ENCODE measurements at places on chromosomes 16 and 17.

DNA sequence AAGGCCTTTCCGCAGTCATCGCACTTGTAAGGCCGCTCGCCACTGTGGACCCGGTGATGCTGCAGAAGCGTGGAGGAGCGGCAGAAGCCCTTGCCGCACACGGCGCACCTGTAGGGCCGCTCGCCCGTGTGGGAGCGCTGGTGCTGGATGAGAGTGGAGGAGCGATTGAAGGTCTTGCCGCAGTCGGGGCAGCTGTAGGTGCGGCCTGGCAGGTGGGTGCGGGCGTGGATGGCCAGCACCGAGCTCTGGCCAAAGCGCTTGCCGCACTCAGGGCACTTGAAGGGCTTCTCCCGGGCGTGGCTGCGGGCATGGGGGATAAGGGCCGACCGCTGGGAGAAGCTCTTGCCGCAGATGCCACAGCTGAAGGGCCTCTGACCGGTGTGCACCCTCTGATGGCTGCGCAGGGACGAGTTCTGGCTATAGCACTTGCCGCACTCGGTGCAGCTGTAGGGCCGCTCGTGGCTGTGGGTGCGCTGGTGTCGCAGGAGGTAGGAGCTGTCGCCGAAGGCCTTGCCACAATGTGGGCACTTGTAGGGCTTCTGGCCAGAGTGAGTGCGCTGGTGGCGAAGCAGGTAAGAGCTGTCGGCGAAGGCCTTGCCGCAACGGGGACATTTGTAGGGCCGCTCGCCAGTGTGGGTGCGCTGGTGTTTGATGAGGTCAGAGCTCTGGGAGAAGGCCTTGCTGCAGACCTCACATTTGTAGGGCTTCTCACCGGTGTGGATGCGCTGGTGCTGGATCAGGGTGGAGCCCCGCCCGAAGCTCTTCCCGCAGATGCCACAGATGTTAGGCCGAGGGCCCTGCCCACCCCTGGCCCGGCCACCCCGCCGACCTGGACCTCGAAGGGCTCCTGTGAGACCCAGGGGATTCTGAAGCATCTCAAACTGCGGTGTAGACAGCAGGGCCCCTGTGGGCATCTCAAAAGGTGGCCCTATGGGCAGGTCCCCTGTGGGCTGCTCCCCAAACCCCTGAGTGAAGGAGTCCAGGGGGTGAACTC, 1.5 kb downstream of the ZNF768 start:
- DNase-seq: no peak

- DNase-seq: no peak
These were observed 1.2 kb downstream of the TMC6 start for GRCh38 chr17:78127239-78127887.

DNA sequence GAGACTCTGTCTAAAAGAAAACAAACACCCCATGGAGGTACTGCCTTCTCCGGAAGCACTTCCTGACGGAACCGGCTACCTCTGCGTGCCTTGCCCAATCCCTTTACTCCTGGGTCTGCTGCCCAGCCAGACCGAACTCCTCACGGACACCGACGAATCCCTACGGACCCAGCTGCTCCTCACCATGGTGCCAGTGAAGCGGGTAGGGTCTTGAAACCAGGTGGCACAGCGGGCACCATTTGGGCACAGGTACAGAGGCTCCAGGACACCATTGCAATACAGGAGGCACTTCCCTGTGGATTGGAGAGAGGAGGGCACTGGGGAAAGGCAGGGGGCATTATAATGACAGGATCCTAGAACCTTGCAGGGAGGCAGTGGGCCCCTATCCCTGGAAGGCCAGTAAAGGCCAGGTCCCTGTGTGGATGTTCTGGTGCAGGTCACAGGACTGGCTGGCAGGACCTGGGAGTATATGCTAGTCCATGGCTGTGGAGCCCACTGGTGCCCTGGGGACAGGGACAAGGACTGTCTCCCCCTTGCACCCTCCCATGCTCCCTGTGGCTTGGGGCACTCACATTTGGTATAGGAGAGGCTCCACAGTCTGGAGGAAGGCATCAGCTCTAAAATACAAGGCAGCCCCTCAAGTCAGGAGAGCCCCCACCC, 2.3 kb downstream of the SLC25A39 start:
- DNase-seq: no peak

GRCh38 chr16:60143348-60143705, 1409.2 kb upstream of the GOT2 start:
- no peak for DNase-seq

DNA sequence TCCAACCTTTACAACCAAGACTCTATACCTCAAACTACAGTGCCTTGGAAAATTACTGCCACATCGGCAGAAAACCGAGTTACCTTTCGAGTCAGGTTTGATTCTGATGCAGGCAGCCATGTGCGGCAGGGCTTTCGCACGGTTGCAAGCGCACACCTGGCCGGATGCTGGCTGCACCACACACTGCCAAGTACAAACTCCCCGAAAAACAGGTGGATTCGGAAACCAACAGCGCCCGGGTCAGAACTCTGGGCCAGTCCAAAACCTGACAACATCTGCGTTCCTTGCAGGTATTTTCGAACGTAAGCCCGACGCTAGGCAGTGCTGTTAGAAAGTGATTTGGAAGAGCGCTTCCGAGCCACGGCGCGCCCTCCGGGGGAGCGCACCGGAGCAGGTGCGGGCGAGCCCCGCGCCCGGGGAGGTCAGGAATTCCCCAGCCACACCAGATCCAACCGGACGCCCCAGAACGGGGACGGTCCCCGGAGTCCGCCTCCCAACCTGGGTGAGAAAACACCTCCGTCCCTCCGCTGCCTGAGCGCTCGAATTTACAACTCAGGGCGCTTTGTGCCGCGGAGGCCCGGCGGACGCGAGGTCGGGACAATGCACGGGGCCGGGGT, 1.2 kb downstream of the USP7 start:
- no peak for DNase-seq

DNA sequence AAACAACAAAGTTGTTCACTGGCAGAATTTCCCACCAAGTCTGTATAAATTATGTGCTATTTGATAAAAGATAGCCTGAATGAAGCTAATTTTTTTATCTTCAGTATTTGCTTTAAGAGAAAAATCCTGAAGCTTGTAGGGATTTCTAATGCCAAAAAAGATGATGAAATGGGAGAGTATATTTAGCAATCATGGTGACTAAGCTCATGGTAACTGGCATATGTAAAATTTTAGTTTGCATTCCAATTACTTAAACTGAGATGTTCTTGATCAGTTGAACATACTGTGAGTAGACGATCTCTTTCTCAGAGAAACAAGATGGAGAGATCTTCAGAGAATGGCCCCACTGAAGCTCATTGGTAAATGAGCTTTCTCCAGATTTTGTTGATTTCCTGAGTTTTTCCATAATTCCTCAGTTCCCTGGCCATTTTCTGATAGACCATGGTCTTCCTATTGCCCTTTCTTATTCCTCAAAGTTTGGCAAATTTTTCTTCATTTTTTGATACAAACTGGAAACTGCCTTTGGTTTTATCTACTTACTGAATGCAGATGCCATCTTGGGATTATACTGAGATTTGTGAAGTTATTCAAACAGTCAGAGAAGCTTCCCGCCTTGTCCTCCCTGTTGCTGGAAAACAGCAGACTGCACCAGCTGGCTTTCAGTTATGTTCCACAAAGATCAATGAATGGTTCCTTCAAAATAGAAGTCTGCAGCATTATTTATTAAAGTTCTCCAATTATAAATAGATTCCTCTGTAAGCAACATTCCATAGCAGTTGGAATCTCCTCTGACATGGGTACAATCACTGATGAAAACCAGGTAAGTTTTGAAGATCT, 68.3 kb upstream of the ALOX12 start:
- no peak for DNase-seq

DNA sequence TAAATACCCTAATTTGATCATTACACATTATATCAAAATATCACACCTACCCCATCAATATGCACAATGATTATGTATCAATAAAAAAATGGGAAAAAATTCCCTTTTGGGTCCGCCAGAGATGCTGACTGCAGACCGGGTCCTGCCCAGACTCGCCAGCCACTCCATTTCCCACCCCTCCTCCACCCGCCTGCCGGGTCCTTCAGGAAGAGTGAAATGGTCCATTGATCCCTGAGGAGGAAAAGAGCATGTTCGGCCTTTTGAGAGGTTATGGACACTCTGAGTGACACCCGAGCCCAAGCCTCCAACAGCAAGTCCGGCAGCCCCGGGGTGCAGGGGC, 123.9 kb upstream of the ZFHX3 start:
- DNase-seq: no peak

- no peak for DNase-seq
These were observed 112.1 kb downstream of the PRKCB start for GRCh38 chr16:23947838-23948237.

DNA sequence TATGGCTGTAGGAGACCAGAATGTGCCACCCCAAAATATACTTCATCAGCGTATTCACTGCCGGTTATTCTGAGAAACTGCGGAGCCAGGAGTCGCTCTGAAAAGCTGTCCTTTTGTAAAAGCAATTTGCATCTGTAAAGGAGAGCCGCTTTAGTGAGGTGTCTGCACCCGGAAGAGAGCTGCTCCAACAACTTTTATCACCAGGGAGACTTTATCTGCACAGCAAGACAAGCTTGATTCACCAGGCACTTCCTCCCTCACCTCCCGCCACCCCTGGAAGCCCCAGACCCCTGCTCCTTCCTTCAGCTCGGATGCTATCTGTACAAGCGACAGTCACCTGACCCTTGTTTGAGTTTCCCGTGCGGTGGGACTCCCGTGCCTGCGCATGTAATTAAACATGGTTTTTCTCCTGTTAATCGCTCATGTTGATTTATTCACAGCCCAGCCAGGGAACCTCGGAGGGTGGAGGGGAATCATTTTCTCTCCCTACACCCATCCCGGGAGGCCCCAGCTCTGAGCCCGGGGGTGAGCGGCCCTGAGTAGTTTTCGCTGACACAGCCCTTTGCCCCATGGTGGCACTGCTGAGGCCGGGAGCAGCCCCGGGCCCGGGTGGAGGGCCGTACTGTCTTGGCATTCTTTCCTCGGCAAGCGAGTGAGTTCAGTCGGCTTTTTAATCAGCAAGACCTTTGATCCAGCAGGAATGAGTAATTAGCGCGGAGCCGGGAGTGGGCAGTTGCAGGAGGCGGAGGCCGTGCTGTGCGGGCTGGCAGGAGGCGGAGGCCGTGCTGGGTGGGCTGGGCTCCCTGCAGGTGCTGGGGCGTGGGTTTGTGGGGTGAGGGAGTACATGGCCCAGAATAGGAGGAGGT, 222.7 kb upstream of the CIBAR2 start:
- DNase-seq: no peak

DNA sequence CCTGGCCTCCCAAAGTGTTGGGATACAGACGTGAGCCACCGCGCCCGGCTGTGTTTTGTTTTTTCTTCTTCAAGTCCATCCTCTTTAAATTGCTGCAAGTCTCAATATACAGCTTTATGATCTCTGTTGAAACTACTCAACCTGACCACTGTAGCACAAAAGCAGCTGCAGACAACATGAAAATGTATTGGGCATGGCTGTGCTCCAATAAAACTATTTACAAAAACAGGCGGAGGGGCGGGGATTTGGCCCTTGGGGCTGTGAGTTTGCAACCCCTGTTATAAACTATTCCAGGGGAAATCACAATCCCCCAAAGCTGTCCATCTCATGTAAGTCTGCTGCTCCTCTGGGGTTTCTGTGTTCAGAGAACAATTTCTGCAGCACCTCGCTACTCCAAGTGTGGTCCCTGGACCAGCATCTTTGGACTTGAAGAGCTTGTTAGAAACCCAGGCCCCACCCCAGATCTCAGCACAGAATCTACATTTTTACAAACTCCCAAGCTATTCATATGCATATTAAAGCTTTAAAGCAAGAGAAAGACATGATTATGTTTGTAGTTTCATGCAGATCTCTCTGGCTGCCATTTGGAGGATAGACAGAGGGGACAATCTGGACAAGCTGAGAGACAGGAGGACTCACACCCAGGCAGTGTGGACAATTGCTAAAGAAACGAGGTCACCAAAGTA, 33.6 kb downstream of the TEKT5 start:
- no peak for DNase-seq

DNA sequence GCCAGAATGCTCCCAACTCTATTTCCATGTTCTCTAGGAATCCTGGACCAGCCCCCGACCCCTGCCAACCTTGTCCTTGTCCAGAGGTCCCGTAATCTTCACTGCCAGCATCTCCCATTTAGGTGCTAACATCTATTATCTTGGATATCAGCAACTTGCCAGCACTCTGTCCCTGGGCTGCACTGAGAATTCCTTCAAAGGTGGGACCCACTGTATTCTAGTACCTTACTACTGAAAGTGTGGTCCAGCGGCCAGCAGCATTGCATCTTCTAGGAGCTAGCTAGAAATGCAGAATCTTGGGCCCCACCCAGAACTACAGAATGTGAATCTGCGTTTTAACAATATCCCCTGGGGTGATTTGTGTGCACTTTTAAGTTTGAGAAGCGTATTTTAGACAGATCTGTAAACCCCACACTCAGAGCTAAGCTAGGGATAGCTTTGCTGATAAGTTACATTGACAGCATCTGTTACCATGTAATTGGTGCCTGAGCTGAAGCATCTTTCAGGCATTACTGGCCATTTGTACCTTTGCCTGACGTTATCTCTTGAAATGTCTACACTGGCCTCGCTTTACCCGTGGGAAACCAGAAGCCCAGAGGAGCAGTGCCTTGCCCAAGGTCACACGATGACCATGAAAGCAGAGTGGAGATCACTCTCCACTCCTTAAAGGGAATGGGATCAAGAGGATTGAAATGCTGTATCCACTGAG, 8.3 kb downstream of the ABAT start:
- DNase-seq: no peak

DNA sequence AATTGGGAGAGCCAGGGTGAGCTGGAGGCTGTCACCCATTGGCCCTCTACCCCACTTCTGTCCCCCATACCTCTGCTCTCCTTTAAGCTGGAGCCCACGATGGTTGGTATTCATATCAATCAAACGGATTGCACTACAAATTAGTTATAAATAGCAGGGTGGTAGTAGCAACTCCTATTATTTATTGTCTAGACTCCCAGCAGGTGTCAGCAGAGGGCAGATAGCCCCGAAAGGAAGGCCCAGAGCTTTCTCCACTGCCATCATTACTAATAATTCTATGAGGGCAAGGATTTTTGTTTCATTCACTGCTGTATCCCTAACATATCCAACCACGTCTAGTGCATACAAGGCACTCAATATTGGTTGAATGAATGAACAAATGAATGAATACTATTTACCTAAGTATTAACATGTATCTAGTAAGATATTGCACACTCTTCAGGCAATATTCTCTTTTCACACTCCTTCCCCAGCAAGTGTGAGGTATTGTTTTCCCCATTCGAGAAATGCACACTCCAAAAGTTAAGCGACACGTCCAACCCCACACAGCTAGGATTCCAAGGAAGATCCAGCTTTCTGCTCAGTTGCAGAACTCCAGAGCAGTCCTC, 6.3 kb downstream of the C17orf50 start:
- peak; percentile 56 for DNase-seq

DNA sequence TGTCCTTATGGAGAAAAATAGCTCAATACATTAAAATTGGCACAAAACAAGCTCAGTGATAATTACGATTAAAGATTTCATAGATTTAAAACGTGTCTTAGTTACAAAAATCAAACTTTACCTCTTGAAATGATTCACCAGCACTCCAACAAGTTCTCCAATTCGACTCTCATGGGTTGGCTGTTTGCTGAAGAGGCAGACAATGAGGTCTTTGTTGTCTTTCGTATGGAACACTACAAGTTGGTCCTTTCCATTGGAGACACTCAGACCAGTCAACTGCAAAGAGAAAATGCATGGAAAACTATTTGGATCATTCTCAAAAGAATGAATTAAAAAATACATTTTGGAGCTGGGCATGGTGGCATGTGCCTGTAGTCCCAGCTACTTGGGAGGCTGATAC, 118.2 kb downstream of the CDK5R1 start:
- no peak for DNase-seq

Measured in NCI-H446 (cell line).